CD4-positive, alpha-beta T cell treated with Interleukin-12 subunit alpha and Interleukin-12 subunit beta, for 1 hour (primary cell): ENCODE measurements at places on chromosomes 11 and 22.

- DNase-seq = no peak
Measured at GRCh38 chr11:63564784-63565350, 1.7 kb upstream of the PLAAT2 start.

- no peak for DNase-seq
Measured at GRCh38 chr11:27717801-27718229, 17.6 kb upstream of the BDNF start.

DNA sequence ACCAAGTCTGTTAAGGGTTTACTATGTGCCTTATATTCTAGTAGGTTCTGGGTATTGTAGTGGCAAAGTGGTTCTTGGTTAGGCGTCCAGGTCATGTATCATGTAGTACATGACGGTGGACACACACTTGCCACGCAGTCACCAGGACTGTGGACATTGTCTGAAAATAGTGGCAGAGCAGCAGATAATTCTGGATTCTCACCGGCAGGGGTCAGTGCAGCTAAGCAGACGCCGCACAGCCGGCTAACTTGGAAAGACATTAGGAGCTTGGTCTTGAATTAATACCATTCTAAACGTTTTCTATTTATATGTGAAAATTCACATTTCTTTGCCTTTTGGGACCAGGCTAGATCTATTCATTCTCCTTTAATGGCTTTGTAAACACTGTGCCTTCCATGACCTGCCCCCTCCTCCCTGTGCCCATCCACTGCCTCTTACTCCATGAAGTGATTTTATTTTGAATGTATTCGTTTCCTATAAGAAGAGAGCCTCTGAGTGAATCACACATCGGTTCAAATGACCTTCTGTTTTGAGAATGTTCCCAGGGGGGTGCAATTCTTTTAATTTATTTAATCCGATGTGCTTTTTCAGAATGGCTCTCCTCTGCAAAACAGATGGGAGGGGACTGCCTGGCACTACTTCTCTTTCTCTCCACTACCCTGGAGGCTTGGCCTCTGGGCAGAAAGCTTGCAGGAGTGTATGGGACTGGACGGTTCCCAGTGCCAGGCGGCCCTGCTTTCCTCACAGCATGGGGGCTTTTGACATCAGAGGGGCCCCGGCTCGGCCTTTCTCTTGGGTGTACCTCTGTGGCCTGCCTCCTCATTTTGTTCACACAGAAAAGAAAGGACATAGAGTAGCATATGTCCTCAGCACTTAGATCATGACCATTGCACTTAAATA lies 378.0 kb downstream of the NTM start:
- peak; percentile 17 for DNase-seq

- DNase-seq = no peak
Measured at GRCh38 chr11:58503361-58503856, 4.5 kb downstream of the OR5B21 start.

DNA sequence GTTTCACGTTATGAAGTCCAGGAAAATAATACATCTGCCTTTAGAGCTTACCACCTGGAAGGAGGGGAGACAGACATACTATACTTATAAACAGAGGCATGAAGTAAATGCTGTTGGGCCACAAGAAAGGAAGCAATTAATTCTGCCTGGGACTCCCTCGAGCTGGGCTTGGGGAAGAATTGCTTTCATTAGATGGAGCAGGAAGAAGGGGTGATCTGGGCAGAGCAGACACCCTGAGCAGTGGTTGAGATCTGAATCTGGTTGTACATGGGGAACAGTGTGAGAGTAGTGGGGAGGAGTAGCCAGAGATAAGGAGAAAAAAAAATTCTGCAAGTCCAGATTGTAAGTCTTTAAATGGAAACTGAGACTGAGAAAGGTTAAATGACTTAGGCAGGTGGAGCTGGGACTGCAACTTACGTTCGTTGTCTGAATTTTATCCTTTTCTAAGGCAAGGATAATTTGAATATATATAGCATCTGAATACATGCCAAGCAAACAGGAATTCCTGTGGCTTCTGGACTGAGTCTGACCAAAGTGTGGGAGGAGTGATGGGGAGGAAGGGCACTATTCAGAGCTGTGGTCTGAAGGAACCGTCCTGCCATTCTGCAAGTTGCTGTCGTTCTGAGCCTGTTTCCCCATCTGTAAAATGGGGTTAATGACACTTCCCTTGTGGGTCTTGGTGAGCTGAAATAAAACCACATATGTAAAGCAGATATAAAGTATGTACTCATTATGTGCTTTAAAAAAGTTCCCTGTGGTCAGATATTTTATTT lies 7.9 kb downstream of the NCAM1 start:
- no peak for DNase-seq

GRCh38 chr22:42604403-42604802 lies 10.3 kb downstream of the POLDIP3 start:
- no peak for DNase-seq

DNA sequence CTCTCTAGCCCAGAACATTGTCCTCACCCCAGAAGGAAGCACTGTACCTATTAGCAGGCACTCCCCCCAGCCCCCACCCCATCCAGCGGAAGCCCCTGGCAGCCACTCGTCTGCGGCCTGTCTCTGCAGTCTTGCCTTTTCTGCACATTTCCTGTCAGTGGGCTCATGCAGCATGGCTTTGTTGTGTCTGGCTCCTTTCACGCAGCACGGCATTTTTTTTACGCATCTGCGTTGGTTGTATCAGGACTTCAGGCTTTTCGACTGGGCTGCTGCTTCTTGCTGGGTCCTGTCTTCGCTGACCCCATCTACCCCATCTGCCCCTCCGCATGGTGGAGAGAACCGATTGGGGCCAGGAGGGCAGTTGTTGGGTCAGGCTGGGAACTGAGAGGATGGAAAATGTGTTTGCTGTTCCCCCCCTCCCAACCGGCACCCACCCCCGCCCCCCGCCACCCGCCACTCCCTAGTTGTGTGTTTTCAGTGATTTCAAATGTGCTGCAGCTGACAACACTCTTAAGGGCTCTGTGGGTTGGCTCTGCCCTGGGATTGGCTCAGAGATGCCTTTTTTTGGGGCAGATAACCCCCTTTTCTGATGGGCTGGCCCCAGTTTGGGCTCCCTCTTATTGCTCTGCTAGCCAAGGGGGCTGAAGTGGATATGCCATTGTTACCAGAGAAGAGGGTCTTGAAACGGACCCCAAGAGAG lies 110.0 kb downstream of the KIAA1671 start:
- DNase-seq = peak; percentile 80

- no peak for DNase-seq
Measured at GRCh38 chr22:35559354-35560005, 18.8 kb downstream of the RASD2 start.

DNA sequence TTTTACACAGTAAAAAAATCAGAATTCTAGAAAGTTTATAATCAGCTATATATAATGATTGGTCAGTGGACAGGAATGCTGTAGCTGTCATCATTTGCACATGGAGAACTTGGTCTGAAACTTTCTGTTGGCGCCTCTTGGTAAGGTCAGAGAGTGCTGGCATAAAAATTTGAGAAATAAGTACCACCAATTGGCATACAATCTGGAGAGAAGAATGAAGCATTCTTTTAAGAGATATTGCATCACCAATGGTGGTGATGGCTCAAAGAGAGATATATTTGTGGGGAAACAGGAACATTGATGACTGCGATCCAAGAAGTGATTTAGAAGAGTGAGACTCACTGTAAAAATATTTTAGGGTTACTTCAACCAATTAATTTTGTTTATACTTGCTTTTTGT lies 19.8 kb upstream of the OOSP1 start:
- DNase-seq = no peak

DNA sequence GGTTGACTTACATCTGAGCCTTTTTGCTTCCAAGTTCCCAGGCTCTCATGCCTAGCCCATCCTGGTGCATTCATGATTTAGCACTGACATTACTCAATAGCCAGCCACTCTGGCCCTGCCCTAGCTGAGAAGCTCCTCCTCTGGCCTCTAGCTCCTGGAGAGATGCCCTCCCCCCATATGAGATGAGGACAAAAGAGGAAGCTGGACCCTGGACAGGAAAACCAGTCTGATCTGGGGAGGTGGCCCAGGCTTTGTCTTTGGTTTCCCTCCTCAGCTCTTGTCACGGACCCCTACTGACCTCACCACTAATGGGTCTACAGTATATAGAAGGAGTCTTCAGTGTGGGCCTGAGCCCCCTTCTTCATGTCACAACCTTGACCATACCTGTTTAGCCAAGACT lies 3.0 kb downstream of the RHOG start:
- DNase-seq = no peak

GRCh38 chr11:125348674-125349309 lies 147.3 kb downstream of the FEZ1 start:
- peak; percentile 27 for DNase-seq

- no peak for DNase-seq
Measured at GRCh38 chr11:6650104-6650503, 5.5 kb downstream of the DCHS1 start.

- DNase-seq = no peak
Measured at GRCh38 chr11:6780829-6781228, 2.0 kb upstream of the OR2AG1 start.

GRCh38 chr11:76744186-76745043 lies 38.7 kb upstream of the TSKU start:
- no peak for DNase-seq

DNA sequence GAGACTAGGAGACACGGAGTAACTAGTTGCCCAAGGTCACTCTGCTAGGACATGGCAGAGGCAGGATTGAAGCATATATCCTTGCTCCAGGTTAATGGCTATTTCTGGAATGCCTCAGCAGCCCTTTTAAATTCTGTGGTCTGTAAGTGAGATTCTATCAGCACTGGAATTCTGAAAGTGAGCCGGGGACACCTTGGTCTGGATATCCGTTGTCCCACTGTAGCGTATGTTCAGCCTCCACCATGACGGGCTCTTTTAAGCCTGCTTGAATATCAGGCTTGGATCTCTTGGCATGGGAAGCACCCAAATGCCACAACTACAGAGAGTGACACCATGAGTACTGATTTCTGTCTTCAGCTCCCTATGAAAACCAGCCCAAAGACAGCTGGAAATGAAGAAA lies 254.4 kb downstream of the OPCML start:
- DNase-seq = no peak

GRCh38 chr11:106477776-106478175 lies 400.3 kb downstream of the AASDHPPT start:
- DNase-seq = no peak

DNA sequence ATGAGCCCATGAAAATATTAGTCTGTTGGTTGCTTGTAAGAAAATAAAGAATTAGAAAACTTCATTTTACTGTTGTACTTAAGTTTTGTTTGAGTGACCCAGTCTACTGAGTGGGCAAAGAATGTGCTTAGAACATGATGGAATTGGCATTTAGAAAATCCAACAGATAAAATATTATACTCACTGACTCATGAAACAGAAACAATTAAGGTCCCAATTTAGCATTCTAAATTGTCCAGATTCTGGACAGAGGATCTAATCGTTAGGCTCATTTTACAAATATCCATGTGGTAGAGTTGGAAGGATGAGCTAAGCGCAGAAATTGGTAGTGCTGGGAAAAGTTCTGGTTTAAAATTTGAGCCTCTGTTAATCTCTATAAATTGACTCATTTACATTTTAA lies 45.4 kb downstream of the METTL15 start:
- DNase-seq = no peak

DNA sequence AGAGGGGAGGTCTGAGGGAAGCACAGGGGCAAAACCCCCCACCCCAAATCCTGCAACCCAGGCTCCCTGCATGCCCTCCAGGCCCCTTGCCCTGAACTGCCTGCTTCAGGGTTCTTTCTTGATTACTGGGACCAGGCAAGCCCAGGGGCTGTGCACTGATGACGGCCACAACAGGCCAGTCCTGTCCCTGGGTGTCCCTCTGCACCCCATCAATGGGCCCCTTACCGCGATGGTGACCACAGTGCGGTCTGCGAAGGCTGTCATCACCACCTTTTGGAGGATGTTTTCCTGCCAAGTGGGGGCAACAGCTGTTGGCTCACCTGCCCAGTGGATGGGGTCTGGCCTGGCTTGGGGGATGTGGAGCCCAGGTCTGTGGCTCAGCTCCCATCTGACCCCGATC lies 5.0 kb upstream of the KCNJ11 start:
- DNase-seq = no peak

- peak; percentile 6 for DNase-seq
Measured at GRCh38 chr11:128965485-128965884, 22.8 kb upstream of the TP53AIP1 start.

- DNase-seq = peak; percentile 65
Measured at GRCh38 chr11:10653946-10654810, 39.4 kb downstream of the IRAG1 start.

GRCh38 chr11:69931994-69932910 lies 113.0 kb upstream of the FGF3 start:
- DNase-seq = no peak

- DNase-seq = peak; percentile 18
Measured at GRCh38 chr11:121514432-121515334, 61.9 kb upstream of the SORL1-AS1 start.

DNA sequence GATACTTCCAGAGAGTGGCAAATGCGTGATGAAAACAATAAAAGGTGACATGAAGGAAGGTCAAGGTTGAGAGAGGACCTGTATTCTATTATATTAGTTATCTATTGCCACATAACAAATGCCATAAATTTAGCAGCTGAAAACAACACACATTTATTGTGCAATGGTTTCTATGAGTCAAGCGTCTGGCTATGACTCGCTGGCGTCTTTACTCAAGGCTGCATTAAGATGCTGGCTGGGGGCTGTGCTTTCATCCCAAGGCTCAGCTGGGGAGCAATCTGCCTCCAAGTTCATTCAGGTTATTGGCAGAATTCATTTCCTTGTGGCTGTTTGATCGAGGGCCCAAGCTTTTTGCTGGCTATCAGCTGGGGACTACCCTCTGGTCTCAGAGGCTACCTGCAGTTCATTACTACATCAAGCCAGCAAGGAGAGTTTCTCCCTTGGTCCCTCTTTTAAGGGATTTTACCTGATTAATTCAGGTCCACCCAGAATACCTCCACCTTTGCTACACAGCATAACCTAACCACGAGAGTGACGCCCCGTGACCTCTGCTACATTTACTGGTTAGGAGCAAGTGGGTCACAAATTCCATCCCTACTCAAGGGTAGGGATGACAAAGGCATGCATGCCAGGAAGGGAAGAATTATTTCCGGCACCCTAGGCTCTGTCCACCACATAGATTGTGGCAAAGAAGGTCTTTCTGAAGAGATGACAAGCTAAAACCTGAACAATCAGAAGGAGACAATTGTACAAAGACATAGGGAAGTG lies 549.1 kb downstream of the MN1 start:
- DNase-seq = no peak

- no peak for DNase-seq
Measured at GRCh38 chr11:129976328-129976727, 26.3 kb downstream of the PRDM10 start.

DNA sequence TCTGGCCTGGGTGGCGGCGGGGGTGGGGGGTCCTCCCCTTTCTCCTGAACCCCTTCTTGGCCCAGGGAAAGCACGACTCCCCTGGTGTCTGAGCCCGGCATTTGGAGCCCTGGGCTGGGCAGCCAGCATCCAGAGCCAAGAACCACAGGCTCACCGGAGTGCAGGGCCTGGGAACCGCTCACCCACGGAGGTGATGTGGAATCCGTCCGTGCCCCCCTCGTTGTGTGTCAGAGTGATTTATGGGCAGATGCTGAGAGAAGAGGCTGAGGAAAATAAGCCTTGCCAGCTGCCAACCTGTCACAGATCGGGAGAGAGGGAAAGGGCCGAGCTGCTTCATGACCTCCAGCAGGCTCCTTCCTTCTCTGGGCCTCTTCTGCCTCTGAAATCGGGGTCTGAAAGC lies 33.7 kb downstream of the WNT11 start:
- no peak for DNase-seq

- DNase-seq = no peak
Measured at GRCh38 chr11:19728436-19728835, 15.8 kb downstream of the NAV2 start.
